ENCODE measurements at places on chromosomes 6 and 20.

DNA sequence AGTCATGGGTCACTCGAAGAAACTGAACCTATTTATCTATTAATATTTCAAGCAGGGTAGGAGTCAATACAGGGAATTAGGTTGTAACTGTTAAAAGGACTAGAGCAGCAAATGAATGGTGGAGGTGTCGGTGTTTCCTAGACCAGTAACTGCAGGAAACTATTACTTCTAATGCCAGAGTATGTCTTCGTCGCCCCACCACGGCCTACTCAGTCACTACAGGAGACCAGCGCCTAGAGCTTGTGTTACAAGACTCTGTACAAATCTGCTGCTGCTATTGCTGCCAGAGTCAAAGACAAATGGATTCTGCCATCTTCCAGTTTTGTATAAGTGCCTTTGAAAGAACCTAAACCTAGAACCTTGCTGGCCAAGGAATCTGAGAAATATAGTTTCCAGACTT is 343.9 kb downstream of the SOX4 start:
- DNase-seq, result no peak

DNA sequence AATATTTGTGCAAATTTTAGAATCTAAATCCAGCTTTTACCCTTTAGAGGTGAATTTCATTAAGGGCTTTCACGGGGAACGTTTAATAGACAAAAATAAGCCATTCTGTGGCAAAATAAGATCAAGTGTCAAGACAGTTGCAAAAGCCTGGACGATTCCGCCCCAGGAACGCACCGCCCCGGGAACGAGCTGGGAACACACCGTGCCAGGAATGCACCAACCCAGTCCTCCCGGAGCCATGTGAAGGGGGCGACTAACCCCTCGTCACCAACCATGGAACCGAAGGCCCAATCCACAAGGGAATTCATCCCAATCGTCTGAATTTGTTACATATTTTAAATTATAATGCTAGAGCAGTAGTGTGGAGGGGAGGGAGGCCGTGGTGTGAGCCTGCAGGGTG is 20.8 kb upstream of the TCFL5 start:
- no peak for DNase-seq

DNA sequence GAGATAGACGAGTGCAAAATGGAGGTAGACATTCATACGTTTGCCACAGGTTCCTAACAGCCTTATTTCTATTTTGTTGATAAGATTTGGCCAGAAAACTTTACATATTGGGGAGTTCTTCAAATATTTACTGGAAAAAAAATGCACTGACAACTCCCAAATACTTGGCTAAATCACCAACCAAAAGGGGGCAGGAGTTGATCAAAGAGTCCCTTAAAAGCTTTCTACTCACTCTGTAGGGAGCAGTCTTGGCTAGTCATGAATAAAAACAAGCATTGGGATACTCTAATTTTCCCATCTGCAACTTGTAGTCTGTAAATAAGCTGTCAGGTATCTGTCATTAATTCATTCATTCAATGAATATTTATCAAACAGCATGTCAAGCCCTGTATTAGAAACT is 18.4 kb downstream of the TENT5A start:
- no peak for DNase-seq

DNA sequence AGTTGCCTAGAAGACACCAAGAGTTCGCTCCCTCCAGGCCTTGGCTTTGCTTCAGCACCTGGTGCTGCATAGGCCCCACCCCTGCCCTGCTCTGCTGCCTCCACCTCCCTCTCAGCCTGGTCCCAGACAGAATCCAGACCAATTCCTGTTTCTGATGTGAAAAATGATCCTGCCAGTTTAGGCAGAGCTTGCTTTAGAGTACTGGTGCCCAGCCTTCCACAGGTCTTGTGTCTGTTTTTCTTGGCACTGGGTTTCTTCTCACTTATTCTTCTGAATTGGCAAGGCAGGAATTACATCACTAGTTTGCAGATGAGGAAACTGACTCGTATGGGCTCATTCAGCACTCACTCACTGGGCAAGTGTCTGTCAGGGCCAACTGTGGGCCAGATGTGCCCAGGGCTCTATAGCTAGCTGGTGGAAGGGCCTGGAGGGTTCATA is 53.0 kb downstream of the HLA-A start:
- DNase-seq, result no peak

GRCh38 chr6:6436946-6437345 is 116.5 kb upstream of the F13A1 start:
- no peak for DNase-seq

- no peak for DNase-seq
Observed at GRCh38 chr6:3176562-3177355, 19.4 kb upstream of the TUBB2A start.

GRCh38 chr6:157513619-157514485 is 132.9 kb downstream of the ZDHHC14 start:
- no peak for DNase-seq

DNA sequence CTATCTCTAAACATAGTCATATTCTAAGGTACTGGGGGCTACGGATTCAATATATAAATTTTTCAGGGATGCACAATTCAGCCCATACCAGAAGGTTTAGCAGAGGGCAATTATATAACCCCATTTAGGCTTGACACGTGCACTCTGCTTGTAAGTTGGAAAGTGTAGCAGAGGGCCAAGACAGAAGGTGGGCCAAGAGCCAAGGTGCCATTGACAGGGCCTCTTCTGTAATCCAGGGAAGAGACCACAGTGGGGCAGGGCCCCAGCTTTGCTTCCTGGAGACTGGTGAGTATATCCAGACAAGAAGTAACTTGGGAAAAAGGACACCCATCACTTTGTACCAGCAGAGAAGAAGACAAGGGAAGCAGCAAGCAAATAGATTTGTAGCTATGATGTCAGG is 672.4 kb upstream of the MARCKS start:
- no peak for DNase-seq

DNA sequence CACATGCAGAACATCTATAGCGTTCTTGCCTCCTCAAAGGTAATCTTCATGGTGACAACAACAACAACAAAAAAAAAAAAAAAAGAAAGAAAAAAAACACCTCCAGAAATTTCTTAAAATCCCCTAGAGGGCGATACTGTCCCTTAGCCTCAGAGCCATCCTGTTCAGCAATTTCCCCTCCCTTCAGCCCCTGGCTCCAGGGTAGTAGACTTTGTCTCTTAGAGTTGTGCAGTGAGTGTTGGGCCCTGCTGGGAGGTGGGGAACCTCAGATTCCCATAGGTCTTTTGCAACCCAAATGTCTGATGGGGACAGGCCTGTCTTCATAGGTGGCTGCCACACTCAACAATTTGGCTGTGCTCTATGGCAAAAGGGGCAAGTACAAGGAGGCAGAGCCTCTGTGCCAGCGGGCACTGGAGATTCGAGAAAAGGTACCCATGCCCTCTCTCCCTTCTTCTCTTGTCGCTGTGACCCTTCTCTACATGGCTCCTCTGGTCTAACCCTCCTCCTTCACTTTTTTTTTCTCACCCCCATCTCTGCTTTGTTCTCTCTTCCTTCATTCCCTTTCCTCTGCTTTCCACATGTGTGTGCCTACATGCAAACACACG is 6.0 kb upstream of the PTK7 start:
- no peak for DNase-seq

DNA sequence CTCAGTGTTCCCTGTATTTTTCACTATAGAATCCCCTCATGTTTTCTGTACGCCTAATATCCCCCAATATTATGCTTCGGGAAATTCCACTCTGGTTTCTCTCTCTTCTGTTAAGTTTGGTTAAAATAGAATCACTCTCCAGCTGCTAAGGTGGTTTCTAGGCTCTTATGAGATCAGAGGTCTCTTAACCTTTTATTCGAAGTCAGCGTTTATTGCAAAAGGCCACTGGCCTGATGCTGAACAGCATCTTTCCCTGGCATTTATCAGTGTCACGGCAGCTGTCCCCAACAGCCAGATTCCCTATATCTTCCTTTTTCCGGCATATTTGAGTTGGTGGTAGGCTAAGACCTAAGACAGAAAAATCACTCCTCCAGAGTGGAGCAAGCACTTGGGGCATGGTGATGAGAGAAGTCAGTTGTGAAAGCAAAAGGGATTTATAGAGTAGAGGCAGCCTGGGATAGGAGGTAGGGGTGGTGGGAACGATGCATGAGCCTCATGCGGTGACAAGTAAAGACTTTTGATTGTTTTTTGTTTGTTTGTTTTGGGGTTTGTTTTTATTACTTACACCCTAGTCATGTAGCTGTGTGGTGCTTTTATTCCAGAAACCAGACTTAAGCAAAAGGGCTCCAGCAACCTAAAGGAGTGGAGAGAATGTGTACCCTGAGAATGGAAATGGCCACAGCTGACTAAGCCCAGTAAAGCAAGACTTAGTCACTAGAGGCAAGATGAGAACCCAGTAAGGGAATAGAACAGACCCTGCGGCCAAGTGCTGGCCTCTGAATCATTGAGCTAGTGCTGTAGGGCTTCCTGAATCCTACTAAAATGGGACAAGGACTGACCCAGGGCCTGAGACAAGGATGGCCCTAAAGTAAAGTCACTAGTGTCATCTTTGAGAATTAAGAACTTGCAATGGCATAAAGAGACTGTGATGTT is 233.0 kb upstream of the PRND start:
- DNase-seq, result peak; percentile 64
